ENCODE measurements at places on chromosomes 4 and X.

DNA sequence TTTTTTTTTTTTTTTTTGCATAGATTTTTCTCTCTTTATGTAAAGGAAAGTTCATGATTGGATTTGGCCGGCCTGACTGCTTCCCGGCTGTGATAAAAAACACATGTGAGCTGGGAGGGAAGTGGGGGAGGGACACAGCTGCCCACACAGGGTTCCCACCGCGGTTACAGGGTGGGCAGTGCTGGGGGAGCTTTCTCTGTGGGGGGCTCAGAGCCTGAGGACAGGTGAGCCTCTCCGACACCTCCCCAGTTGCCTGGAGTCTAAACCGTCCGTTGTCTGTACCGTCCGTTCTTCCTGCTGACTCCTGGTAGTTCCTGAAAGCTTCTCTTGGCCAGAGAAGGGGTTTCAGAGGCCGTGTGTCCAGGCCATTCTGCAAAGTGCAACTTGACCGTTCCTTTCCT lies 21.8 kb downstream of the SHOX start:
- DNase-seq: no peak

DNA sequence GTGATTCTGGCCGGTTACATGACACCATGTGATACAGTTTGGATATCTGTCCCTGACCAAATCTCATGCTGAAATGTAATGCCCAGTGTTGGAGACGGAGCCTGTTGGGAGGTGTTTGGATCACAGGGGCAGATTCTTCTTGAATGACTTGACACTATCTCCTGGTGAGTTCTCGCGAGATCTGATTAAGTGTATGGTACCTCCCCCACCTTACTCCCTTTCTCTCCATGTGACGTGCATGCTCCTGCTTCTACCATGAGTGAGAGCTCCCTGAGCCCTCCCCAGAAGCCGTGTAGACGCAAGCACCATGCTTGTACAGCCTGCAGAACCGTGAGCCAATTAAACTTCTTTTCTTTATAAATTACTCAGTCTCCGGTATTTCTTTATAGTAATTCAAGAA lies 23.6 kb downstream of the CPE start:
- no peak for DNase-seq

GRCh38 chrX:13863324-13863723 lies 46.4 kb upstream of the GPM6B start:
- peak; percentile 40 for DNase-seq

- DNase-seq: peak; percentile 3
Measured at GRCh38 chrX:7068939-7069367, 78.6 kb upstream of the STS start.
